Renal pelvis (tissue), 12 donors: ENCODE measurements at places on chromosomes 2 and 18.

GRCh38 chr2:63486861-63487290, 101.4 kb downstream of the WDPCP start:
- no peak for DNase-seq

DNA sequence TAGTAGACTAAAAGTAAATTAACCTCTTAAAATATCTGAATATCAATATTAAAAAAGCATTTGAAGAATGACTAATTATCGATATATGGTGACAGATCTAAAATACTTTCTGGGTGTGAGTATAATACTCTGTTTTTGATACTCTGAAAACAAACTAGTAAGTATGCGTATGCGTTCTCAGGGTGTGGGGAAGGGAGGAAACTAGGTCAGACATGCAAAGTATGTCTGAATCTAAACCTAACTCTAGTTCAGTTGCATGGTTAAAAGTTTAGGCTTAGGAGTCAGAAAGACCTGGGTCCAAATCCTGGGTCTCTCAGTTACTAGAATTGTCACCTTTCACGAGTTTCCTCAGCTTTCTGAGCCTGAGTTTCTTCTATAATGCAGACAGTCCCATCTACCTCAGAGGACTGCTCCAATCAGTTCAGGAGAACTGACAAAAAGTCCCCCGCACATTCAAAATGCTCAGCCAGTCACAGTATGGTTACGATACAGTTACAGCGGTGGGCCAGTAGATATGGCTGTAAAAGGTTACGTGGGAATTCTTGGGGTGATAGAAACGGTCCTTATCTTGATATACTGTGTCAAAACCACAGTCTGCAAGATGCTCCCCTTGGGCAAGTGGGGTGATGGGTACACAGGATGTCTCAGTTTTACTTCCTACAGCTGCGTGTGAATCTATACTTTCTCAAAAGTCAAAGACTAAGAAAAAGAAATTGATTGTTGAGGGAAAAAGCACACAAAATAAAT, 29.2 kb downstream of the UNC50 start:
- DNase-seq: no peak

GRCh38 chr2:8253781-8254180, 428.1 kb upstream of the ID2 start:
- no peak for DNase-seq

GRCh38 chr2:25664183-25664964, 9.0 kb downstream of the DTNB start:
- peak; percentile 83 for DNase-seq

DNA sequence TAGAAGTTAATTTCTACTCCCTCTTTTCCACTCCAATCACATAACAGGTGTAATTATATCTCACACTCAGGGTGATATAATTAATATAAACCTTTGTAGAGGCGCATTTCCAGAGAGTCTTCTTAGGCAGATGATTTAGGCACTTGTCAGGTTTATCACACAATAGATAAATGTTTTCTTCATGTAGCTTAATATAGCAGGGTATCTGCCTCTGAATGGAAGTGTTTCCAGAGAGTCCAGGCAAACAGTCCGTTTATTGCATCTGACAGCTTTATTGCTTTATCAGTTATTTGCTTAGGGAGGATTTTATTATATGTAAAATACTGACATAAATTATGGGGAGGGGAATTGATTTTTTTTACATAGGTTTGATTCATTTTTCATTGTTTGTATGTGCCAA, 766.3 kb downstream of the SLC4A3 start:
- DNase-seq: no peak

GRCh38 chr2:231992888-231993287, 31.4 kb downstream of the DIS3L2 start:
- DNase-seq: no peak

DNA sequence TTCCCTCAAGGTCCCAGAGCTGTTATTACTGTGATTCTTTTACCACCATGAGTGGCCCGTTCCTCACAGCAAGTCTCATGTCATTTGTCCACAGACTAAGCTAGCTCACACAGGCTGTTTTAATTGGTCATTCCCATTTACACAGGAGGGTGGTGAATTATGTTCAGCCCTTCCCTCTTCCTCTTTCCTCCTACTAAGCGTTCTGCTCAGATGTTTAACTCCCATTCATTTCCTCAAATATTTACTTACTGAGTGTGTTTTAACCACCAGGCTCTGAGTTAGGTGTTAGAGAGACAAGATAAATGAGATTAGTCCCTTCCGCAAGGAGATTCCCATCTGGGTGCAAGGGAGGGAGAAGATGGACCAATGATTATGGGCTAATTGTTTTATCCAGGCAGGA, 403.6 kb upstream of the ACVR2A start:
- DNase-seq: no peak

DNA sequence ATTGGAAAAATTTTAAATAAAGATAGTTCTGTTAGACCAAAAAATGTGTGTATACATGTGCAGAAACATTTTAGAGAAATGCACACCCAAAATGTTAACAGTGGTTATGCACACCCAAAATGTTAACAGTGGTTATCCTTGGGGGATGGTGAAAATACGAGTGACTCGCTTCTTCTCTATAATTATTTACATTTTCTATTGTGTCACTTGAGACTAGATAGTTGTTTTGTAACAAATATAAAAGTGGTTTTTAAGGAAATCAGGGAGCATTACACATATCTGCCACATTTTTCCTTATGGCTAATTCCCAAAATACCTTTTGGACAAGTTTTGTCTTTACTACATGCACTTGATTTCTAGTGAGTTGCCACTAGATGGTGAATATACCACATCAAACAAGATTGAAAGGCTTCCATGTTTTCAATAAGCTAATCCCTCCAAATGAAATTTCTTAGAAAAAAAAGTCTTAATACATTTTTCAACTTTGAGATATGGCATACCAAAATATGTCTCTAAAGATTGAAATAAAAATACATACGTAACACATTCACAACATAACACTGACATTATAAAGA, 9.0 kb upstream of the HIBCH start:
- DNase-seq: no peak

- no peak for DNase-seq
Observed at GRCh38 chr2:175679728-175680127, 322.3 kb downstream of the LNPK start.

- DNase-seq: no peak
Observed at GRCh38 chr2:208363485-208363884, 43.1 kb upstream of the PTH2R start.

DNA sequence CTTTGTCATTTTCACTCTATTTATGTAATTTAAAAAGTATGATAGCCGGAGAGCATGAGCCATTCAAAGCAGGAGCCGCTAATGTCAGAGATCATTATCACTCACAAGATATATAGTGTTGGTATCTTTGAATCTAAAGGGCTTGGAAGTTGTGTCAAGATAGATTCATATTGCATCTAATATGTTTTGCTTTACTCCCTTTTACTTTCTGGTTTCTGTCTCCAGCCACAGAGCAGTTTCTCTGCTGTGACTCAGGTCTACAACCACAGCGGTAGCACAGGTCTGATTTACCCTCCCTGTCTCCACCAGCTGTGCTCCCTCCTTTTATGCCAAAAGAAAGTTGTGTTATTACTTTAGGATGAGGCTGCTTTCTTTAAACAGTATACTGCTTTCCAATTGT, 424.0 kb downstream of the ARHGAP15 start:
- DNase-seq: no peak

GRCh38 chr2:70932631-70933230, 3.0 kb upstream of the ATP6V1B1 start:
- DNase-seq: no peak

- DNase-seq: peak; percentile 60
Observed at GRCh38 chr18:63131106-63131958, 188.2 kb downstream of the BCL2 start.

DNA sequence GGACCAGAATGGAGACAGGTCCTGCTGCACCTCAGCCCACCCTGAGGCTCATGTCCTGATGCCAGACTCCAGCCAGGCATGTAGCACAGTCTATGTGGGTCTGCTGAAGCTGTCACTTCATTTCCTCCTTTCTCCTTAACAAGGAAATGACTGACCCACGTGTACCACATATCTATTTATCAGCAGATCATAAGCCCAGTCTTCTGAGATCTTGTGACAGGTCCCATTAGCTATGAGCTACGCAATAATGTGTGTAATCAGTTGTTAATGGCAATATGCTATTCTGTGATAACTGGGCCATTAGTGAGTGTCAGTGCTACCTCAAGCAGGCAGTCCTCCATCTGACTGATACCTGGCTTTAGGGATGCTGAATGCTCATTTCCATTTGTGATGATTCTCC, 615.3 kb downstream of the BCL11A start:
- DNase-seq: no peak

- no peak for DNase-seq
Observed at GRCh38 chr2:220000080-220000479, 372.6 kb downstream of the SLC4A3 start.

- DNase-seq: no peak
Observed at GRCh38 chr2:66781804-66782203, 346.9 kb downstream of the MEIS1 start.

DNA sequence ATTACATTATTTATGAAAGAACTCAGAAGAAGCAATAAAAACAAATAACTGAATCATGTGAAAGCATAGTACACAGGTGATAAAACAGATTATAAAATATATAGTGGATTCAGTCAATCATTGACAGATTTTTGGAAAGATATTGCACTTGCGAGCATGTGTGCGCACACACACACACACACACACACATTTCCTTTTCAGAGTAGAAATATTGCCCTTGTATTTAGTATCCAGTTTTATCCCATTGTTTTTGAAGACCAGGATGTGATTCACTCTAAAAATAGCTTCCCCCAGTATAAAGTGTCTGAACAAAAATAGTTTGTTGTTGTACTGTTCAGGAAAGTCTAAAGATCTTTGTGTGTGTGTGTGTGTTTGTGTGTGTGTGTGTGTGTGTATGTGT, 145.5 kb downstream of the CALCRL start:
- DNase-seq: no peak

DNA sequence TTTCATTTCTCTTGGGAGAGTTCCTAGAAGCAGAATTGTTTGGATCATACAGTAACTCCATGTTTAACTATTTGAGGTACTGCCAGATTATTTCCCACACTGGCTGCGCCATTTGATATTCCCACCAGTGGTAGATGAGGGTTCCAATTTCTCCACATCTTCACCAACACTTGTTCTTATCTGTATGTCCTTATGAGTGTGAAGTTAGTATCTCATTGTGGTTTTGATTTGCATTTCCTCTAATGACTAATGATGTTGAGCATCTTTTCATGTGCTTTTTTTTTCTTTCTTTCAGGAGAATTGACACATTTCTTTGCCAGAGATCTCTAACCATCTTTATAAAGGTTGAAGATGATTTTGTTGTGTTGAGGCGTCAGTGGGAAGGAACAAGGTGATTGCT, 4.1 kb upstream of the MGAT5 start:
- no peak for DNase-seq

GRCh38 chr2:25164561-25164960, 3.8 kb downstream of the POMC start:
- no peak for DNase-seq

DNA sequence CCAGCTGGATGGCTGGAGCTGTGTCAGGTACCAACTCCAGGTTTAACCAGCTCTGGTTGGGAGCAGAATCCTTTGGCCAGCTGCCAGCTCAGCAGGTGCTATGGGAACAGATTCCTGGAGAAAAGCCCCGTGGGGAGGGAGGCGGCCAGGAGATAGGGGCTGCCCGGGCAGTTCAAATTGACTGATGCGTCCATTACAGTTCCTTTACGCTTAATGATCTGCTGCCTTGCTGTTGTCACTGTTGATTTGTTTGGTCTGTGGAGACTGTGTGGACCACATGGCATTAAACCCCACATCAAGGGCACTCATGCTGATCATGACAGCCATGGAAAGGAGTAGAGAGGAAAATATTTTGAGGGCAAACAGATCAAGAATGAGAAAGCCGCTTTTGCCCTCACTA, 200.0 kb downstream of the TSN start:
- peak; percentile 66 for DNase-seq

- DNase-seq: no peak
Observed at GRCh38 chr2:62227386-62228075, 31.6 kb downstream of the B3GNT2 start.

GRCh38 chr18:6363216-6363615, 51.5 kb downstream of the L3MBTL4 start:
- no peak for DNase-seq

DNA sequence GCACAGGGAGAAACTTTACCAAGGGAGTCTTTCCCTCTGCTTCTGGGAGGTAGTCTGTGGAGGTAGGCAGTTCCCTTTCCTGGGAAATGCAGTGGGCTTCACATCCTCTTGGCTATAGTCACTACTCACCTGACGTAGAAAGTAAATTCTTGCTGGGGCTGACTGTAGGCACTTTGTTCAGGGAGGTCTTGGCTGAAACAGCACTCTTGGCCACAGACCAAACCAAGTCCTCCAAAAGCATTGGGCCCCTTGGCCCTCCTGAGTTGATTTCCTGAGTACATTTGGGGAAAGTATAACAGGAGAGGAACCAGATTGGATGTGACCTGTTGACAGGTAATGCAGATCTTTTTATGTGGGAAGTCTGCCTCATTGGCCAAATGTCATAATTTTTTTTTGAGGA, 108.9 kb downstream of the MGAT5 start:
- no peak for DNase-seq

- DNase-seq: no peak
Observed at GRCh38 chr18:46400449-46400848, 256.6 kb downstream of the LOXHD1 start.

- peak; percentile 22 for DNase-seq
Observed at GRCh38 chr2:17912266-17912691, 33.8 kb downstream of the KCNS3 start.

- DNase-seq: no peak
Observed at GRCh38 chr2:110688594-110689091, 10.8 kb upstream of the BUB1 start.

- no peak for DNase-seq
Observed at GRCh38 chr2:240864475-240864874, 4.1 kb upstream of the AGXT start.

DNA sequence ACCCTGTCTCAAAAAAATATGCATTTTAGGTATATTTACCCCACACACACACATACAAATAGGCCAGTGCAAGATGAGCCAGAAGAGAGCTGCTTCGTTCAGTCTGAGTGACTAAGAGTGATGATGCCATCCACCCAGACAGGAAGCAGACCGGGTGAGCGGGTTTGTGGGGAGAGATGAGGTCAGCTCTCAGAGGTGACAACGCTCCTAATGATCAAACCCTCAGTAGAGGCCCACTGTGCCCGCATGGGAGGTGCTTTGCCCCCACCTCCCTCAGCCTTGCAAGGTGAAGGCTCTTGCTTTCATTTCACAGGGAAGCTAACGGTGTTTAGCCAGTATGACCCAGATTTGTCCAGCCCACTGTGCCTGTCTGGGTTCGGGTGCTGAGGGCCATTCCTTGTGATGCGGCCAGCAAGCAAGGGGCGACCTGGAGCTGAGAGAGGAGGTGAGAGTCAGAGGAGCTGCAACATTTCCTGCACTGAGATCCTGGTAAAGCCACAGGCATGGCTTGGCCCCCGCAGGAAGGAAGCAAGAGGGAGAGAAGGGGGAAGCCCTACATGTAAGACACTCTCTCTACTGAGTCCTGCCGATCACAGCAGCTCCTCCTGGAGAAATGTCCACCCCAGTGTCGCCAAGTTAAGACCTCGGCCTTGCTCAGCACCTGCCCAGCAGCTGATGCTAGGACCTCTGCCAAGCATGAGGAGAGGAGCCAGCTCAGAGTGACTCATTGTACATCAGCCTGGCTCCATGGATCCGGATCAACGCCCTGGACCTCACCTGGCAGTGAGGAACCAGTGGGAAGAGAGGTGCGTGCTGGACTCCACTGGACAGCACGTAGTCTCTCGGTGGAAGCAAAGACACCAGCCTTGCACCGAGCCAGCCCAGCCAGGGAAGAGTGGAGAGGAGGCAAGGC, 37.0 kb downstream of the NIFK start:
- DNase-seq: no peak
